ENCODE measurements at places on chromosomes 12 and 14.

DNA sequence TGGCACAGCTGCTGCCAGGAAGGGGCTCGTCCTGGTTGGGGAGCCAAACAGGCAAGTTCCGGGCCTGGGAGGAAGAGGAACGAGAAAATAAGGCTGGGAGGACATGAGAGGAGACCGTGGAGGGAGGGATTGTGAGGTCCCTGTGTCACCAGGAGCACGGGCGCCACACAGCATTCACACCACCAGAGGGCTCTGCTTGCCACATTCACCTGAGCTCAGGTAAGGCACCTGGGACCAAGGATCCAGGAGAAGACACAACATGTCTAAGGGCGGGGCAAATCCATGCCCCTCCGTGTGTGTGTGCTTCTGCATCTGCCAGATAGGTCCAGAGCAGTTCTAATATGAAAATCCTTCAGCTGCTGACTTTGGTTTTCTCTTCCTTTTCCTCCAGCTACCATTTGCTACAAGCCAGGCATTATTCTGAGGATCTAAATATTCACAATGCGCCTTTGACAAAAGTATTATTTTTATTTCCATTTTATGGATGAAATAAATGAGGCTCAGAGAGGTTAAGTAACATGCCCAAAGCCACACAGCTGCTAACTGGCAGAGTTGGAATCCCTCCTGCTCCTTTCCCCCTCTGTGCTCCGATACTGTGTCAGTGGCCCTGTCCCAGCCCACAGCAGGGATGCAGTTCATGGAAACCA lies 14.6 kb downstream of the RAPGEF3 start:
- DNase-seq: peak; percentile 51

- no peak for DNase-seq
These were observed 7.5 kb upstream of the CCDC177 start for GRCh38 chr14:69582212-69582611.

GRCh38 chr14:102694530-102695166 lies 82.6 kb upstream of the TRAF3 start:
- DNase-seq: peak; percentile 82

GRCh38 chr12:9651265-9651729 lies 18.2 kb upstream of the CLEC2D start:
- DNase-seq: no peak

GRCh38 chr12:115176741-115177400 lies 492.9 kb upstream of the TBX3 start:
- no peak for DNase-seq

- no peak for DNase-seq
These were observed 106.8 kb downstream of the TMEM260 start for GRCh38 chr14:56686416-56686815.

GRCh38 chr14:63897721-63898163 lies 44.9 kb downstream of the SYNE2 start:
- peak; percentile 91 for DNase-seq

- DNase-seq: no peak
These were observed 105.0 kb downstream of the DNAH10 start for GRCh38 chr12:123867141-123867540.
